ENCODE measurements at places on chromosomes 7 and 10.

GRCh38 chr7:132376361-132377013, 199.8 kb downstream of the PLXNA4 start:
- no peak for DNase-seq

DNA sequence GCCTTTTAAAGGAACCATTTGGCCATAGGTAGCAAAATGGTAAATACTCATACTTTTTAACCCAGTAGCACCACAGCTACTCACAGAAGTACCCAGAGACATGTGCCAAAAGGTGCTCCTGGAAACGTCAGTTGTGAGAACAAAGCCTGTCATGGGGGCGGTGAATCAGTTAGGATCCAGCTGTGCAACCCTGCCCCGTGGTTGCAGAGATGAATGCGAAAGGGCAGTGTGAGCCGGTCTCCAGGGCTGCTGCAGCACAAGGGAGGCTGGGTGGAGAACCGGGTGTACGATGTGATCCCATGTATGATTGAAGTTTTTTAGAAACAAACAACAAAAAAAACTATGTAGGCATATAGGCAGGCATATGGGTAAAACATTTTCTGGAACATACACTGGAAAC, 1.3 kb upstream of the LRRC18 start:
- no peak for DNase-seq

GRCh38 chr10:4736183-4736582, 89.8 kb upstream of the AKR1E2 start:
- no peak for DNase-seq

GRCh38 chr10:102647443-102648268, 3.4 kb downstream of the TRIM8 start:
- no peak for DNase-seq

- DNase-seq, result no peak
Observed at GRCh38 chr7:135726911-135727673, 894 bp downstream of the SLC13A4 start.

GRCh38 chr10:89173075-89173474, 34.0 kb downstream of the CH25H start:
- no peak for DNase-seq

- DNase-seq, result no peak
Observed at GRCh38 chr10:117968354-117969182, 78.2 kb downstream of the RAB11FIP2 start.

- DNase-seq, result no peak
Observed at GRCh38 chr10:3224241-3224640, 51.7 kb upstream of the PITRM1 start.

- DNase-seq, result no peak
Observed at GRCh38 chr10:46019569-46020343, 10.7 kb downstream of the NCOA4 start.

DNA sequence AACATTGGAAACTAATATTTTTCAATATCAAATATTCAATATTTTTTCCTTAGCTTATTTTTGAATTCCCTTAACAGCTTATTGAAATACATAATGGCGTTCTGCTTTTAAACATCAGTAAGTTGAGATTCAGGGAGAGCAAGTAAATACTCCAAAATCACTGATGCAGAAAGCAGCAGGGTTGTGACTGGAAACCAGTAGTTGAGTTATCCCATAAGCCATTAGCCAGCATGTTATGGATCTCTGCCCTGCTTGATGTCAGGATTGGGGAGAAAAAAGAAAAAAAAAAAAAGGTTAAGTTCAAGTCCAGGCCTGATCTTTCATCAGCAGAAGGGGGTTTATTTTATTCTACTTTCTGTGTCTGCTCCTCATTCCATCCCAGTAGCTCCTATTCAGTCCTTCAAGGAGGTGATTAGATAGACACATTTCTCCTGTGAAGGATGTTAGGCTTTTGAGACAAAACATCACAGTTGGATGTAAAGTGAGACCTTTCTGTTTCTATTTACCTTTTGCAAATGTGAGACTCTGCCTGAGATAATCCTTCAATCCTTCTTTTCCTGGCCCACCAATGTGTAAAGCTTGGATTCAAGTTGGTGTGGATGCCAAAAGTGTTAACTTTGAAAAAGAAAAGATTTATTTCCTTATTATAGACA, 110.9 kb upstream of the HDAC9 start:
- DNase-seq, result peak; percentile 85

- DNase-seq, result no peak
Observed at GRCh38 chr10:94138391-94138790, 144.7 kb downstream of the PLCE1 start.

- DNase-seq, result no peak
Observed at GRCh38 chr7:22350466-22351328, 6.3 kb downstream of the RAPGEF5 start.

DNA sequence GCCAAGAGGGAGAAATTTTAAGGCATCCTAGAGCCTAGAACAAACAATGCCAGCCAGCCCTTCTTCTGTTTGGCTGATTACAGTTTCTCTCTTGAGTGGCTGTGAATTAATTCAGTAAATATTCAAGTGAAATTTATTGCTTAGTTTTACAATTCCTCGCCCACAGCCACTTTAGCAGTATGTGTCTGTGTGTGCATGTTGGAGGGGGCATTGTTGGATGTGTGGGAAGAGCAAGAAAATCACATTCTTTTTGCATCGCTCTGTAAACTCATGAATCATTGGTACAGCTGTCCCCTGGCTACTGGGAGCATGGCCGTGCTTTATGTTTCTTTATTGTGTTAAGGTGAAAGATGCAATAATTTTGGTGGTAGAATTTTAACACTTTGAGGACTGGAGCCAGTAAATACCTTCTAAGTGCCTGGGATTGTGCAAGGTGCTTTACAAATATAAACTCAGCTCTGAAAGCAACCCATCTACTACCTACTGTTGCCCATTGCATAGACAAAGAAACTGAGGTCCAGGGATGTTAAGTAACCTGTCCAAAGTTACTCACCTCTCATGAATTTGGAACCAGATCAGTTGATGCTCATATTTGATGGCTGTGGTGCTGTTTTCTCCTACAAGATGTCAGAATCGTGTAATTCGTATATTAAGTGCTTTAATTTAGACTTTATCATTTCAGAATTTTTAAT, 89.9 kb upstream of the BTBD16 start:
- no peak for DNase-seq

- DNase-seq, result peak; percentile 30
Observed at GRCh38 chr10:77441353-77442166, 196.0 kb downstream of the KCNMA1 start.

GRCh38 chr7:135377171-135377570, 132.7 kb downstream of the CNOT4 start:
- DNase-seq, result no peak

GRCh38 chr7:135683609-135684008, 21.3 kb downstream of the STMP1 start:
- DNase-seq, result no peak

DNA sequence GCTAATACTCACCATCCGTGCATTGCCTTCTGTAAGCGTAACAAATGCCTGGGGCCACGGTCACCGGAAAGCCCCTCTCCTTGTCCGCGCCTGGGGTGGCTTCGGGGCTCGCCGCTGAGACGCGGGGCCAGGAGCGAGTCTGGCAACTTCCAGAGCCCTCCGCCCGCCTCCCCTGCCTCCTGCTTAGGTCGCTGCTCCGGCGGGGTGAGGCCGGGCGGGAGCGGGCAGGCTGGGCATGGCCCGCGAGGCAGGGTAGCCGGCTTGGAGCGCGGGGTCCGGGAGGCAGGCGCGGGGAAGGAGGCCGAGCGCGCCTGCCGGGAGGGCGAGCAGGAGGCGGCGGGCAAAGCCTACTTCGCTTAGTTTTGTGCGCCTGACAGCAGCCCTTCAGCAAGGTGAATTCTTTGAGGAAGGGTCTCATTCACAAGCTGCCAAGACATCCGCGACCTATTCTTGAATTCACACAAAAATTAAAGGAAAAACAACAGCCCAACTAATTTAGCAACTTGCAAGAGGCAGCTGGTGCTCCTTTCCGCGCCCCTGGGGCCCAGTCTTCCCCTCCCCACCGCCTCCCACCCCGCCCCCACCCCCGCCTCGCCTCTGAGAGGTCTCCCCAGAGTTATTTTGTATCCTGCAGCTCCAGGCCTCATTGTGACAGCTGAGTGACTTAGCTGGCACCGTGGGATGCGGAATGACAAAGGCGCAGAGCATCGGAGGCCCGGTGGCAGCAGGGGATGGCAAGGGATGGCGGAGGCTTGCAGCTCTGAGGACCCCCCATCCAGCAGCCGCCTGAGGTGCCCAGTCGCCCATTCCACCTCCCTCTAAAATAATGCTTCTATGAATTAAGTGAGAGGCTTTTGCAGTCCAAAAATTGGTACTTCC, 12.8 kb upstream of the KAT6B start:
- DNase-seq, result no peak

GRCh38 chr7:155298834-155299534, 1.3 kb downstream of the INSIG1 start:
- DNase-seq, result peak; percentile 96

GRCh38 chr7:102434039-102434486, 688 bp downstream of the ORAI2 start:
- DNase-seq, result peak; percentile 35

GRCh38 chr7:74453322-74454011, at the start of gene GTF2IRD1:
Gene GTF2IRD1, plus strand, starts transcription at chr7:74453906. Its CDS starts 54,175 bp downstream, at chr7:74508081.
- DNase-seq, result peak; percentile 80

- no peak for DNase-seq
Observed at GRCh38 chr10:107847620-107848019, 683.1 kb upstream of the SORCS1 start.
